ENCODE measurements at places on chromosomes 2 and 18. TPM values are rescaled to one million over a fixed set of nuclear protein-coding genes. Genes with fewer than 3 reads are reported as not detected.

Gene SNED1
- total RNA-seq: 16.4 TPM

Gene INO80C
- total RNA-seq: 11.1 TPM

Gene PMAIP1
- 0.22 TPM for total RNA-seq

Gene LOXL3
- total RNA-seq: 3.9 TPM

Gene GDF7
- 1.1 TPM for total RNA-seq

Gene ABCB11
- total RNA-seq: 0.12 TPM

Gene DOK6
- total RNA-seq: 5.7 TPM

Gene KCNK3
- total RNA-seq: 47.5 TPM

Gene HOXD8
- total RNA-seq: 1.1 TPM

Gene GALNT13
- total RNA-seq: 2.2 TPM

Gene TMEM169
- 0.26 TPM for total RNA-seq

Gene PFN4
- not detected for total RNA-seq

Gene OTOS
- not detected for total RNA-seq

Gene ACP1
- 46.2 TPM for total RNA-seq

Gene IL1A
- total RNA-seq: not detected

Gene PTPRM
- total RNA-seq: 106 TPM

Gene UGT1A3
- total RNA-seq: not detected

Gene PIAS2
- total RNA-seq: 14.3 TPM

Gene ASAP2
- total RNA-seq: 13.2 TPM

Gene AGPS
- total RNA-seq: 17.8 TPM

Gene IL1F10
- total RNA-seq: not detected

Gene HMSD
- total RNA-seq: 0.48 TPM

Gene GKN1
- total RNA-seq: not detected

Gene OST4
- total RNA-seq: 465 TPM

Gene CFAP210
- not detected for total RNA-seq

Gene GALR1
- total RNA-seq: 0.04 TPM

Gene CPS1
- total RNA-seq: 2.2 TPM

Gene PARD6G
- 1.9 TPM for total RNA-seq

Gene NOL4
- total RNA-seq: not detected

Gene ACADL
- 1.9 TPM for total RNA-seq

Gene POMC
- total RNA-seq: 9.0 TPM

Gene ALPG
- total RNA-seq: not detected

Gene NBEAL1
- total RNA-seq: 11.6 TPM

Gene ASXL3
- total RNA-seq: 4.8 TPM

Gene DTNB
- total RNA-seq: 4.3 TPM

Gene IFIH1
- 4.1 TPM for total RNA-seq

Gene TEKT4
- total RNA-seq: not detected

Gene ITGAV
- total RNA-seq: 152 TPM

Gene GCG
- not detected for total RNA-seq

Gene CAPN14
- total RNA-seq: 0.22 TPM

Gene SMYD5
- total RNA-seq: 11.4 TPM

Gene COLEC11
- total RNA-seq: 27.8 TPM

Gene GGCX
- total RNA-seq: 18.0 TPM

Gene GCKR
- total RNA-seq: 1.9 TPM

Gene SERPINB10
- total RNA-seq: not detected

Gene ANKRD29
- 3.5 TPM for total RNA-seq

Gene MFSD2B
- total RNA-seq: not detected

Gene C2orf92
- 3.0 TPM for total RNA-seq

Gene KYNU
- total RNA-seq: 0.94 TPM

Gene IL36B
- total RNA-seq: not detected

Gene RFX8
- not detected for total RNA-seq

Gene COPS8
- total RNA-seq: 106 TPM

Gene UGT1A1
- not detected for total RNA-seq

Gene TEX44
- not detected for total RNA-seq

Gene WNT6
- total RNA-seq: 2.4 TPM
